ENCODE measurements at places on chromosomes 6 and 20. TPM values are rescaled to one million over a fixed set of nuclear protein-coding genes. Genes with fewer than 3 reads are reported as not detected.

The RIPPLY2 gene
- polyA plus RNA-seq: 0.05 TPM

The DHX35 gene
- polyA plus RNA-seq: 15.5 TPM

The GFRA4 gene
- polyA plus RNA-seq: not detected

The MMUT gene
- polyA plus RNA-seq: 13.3 TPM

The C20orf141 gene
- not detected for polyA plus RNA-seq

The SLC32A1 gene
- not detected for polyA plus RNA-seq

The TMC2 gene
- not detected for polyA plus RNA-seq

The DEFB124 gene
- polyA plus RNA-seq: not detected

The AGER gene
- polyA plus RNA-seq: 1.4 TPM

The SYNDIG1 gene
- 1.2 TPM for polyA plus RNA-seq

The PHF10 gene
- polyA plus RNA-seq: 54.3 TPM

- DNase-seq: no peak
These were observed 28.1 kb upstream of the AHI1 start for GRCh38 chr6:135525594-135525993.

GRCh38 chr20:33657704-33658095 lies 4.4 kb upstream of the C20orf144 start:
- peak; percentile 27 for DNase-seq

- no peak for DNase-seq
These were observed 477.5 kb downstream of the GJA1 start for GRCh38 chr6:121912905-121913304.

DNA sequence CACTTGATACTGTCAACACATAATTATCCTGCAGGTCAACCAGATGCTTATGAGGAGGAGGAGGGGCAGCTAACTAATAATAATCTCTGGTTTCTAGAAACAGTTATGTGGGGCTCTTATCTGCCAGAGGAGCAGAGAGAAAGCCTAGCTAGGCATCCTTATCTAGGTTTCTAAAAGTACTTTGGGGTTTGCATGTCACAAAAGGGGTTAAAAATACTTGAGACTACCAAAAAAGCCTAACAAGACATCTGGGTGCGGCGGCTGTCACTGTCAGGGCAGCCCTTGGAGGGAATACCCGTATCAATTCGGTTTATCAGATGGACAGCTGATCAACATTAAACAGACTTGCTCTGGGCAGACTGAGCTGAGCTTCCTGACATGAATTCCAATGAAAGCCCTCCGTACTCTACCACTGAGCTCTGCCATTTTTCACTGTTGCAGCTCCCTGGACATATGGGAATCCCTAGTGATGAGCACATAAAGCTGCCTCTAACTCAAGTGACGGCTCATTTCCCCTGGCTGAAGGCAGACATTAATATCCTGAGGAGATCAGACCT lies 166.6 kb downstream of the PDSS2 start:
- no peak for DNase-seq

DNA sequence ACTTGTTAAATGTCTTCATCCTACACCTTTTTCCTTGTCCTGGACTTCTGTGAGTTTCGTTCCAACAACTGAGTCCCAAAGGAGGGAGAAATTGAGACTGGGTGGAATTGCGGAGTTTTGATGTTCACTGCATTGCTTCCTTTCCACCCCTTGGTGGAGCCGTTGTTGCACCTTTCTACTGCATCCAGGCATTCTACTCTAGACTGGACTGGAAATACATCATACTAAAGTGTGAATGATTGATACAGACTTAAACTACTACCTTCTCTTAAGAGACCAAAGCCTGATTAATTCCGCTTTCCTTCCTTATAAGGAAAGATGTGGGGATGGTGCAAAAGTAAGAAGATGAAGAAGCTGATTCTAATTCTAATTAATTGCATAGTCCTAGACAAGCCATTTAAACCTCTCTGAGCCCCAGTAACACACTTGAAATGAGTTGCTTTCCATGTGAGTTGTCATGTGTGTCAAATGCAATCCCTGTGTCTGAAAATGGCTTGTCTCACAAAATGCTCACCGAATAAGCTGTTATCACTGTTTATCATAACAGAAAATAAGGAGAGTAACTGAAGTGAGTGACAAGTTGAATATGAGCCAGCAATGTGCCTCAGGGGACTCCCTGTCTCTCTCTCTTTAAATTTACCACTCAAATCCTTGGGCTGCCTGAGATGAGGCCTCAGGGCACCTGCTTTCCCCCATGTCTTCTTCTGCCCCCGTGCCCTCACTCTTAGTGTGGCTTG lies 338.3 kb upstream of the CHD6 start:
- DNase-seq: no peak

DNA sequence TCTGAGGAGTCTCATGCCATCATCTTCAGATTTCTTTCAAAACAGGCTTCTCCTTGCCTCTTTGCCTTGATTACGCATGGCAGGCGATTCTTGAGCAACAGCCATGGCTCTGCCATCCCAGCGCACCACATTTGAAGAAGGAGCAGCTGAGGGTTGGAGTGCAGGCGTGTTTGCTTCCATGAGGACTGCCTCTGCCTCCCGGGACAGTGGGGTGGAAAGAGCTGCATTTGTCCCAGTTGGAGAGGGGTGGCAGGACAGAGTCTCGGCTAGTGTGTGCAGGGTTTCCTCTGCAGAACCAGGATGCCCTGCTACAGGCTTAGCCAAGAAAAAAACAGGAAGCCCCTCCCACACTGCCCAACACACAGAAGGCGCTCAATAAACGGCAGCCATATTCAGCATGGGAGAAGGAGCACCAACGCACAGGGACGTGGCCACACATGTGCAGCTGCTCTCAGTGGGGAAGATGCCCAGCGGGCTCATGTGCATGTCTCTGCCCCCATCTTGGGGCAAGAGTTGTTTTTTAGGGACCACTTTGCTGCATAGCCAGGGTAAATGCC lies 36.6 kb downstream of the IRF4 start:
- no peak for DNase-seq

DNA sequence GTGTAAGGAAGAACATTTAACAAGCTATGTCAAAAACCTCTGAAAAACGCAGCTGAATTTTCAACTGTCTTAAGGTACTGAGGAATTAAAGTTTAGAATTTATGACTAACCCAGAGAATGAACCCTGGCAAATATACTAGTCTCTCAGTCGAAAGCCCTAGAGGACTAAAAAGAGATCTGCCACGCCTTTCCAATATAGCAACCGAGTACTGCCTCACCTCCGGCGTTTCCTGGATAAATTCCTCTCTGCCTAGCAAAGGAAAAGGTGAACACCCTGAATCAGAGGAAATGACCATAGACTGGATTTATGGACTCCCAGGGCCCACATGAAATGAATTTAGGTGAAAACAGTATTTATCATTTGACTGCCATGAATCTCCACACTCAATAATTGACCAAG lies 12.0 kb upstream of the OR2B2 start:
- no peak for DNase-seq

GRCh38 chr6:169800116-169800667 lies 48.8 kb downstream of the ERMARD start:
- no peak for DNase-seq

DNA sequence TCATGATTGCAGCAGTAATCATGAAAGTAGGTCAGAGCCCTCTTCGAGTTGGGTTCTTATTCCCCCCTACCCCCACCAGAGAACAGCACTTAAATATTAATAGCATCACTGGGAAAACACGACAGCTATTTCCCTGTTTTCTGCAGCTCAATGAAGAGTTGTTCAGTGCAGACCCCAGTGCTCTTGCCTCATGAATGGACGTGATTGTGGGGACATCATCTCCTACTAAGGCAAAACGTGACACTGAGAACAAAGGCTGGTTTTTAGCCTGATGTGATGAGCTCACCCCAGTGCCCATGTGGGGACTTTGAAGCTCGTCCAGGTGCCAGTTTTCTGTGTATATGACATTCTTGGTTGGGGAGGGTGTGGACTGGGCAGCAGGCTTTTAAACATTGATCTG lies 105.9 kb downstream of the SLC35F1 start:
- DNase-seq: no peak

- peak; percentile 5 for DNase-seq
These were observed 26.8 kb downstream of the ERGIC3 start for GRCh38 chr20:35568645-35569044.

- no peak for DNase-seq
These were observed 103.6 kb downstream of the JPH2 start for GRCh38 chr20:44083220-44083933.
